NCI-H2227 treated with DMSO at 0.1 percent for 48 hours (cell line): ENCODE measurements at places on chromosomes 4 and X.

- peak; percentile 11 for DNase-seq
Measured at GRCh38 chr4:152735396-152735859, 44.1 kb downstream of the TIGD4 start.

DNA sequence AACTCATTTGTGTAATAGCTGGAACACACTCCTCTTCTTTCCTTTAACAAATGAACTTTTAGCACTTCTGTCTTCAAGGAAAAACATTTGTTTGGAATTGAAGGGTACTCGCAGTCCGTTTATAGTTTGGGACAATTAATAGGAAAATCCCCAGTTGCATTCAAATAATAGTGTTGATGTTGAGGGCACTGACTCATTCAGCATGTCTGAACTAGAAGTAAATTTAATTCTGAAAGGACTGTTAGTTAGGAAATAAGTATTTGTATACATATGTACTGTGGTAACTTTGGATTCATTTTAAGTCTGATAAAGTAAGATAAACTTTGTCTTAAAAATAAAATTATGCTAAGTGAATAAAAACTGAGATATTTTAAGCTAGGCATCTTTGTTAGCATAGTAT, 27.2 kb downstream of the FAM199X start:
- DNase-seq = no peak

DNA sequence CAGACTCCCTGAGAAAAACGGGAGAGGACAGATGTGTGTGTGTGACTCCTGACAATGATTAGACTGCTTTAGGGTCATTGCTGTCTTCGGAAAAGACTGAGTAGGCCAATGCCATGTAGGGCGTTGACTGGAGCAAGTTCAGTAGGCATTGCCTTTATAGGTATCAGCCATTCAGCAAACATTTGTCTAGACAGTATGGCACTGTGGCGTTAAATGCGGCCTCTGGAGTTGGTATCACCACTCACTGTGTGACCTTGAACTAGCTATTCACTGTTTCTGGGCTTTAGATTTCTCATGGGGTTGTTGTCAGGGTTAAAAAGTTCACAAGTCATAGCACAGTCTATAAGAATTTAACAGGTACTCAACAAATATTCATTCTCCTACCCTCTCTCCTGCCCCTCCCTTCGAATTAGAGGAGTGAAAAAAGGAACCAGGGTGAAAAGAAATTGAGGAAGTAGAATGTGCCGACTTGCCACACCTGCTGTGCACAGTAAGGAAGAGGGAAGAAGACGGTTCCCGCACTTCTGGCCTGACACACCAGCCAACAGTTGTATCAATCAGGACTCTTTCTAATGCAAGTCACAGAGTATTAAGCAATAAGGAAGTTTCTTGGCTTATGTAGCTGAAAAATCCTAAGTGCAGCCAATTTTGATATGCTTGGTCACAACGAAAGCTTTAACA, 83.2 kb upstream of the PLAC8 start:
- DNase-seq = no peak

GRCh38 chrX:22399437-22400192, 126.9 kb downstream of the CBLL2 start:
- DNase-seq = no peak

GRCh38 chr4:153233761-153234371, 29.6 kb downstream of the TRIM2 start:
- no peak for DNase-seq

DNA sequence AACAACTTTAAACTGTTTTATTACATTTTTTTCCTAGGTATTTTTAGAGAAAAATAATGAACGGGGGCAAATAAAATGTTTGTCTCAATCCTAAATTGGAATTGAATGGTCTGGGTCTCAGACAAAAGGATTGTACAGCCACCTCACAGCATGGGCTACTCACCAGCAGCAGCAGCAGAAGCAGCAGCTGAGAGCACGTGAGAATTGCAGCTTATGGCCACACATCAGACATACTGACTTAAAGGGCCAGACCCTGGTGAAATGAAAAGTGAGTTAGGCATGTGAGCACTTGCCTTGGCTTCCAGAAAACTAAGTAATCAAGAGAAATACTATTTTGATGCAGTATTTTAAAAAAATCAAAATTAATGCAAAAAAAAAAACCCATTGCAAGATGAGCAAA, 56.6 kb downstream of the AASDH start:
- DNase-seq = no peak
